Activated T-helper 17 cell treated with anti-CD3 and anti-CD28 coated beads, Interleukin-2, amount 50 U/mL, for 72 hours (primary cell): ENCODE measurements at places on chromosomes 2 and 18.

- peaks cover 44% of the 10 kb centered on the region for H3K4me1 ChIP-seq
- H3K36me3 ChIP-seq, result peaks cover 54% of the 10 kb centered on the region
- ATAC-seq, result no peak
- H3K4me3 ChIP-seq, result peak overlapping the region; percentile 90
- peak overlapping the region; percentile 96 for H3K27ac ChIP-seq
Measured at GRCh38 chr2:197307236-197307932, 3.2 kb downstream of the ANKRD44 start.

- ATAC-seq, result no peak
- H3K4me3 ChIP-seq, result no peak overlapping the region
- H3K4me1 ChIP-seq, result no peaks in the 10 kb centered on the region
Measured at GRCh38 chr2:198916548-198917080, 541.1 kb downstream of the SATB2 start.

DNA sequence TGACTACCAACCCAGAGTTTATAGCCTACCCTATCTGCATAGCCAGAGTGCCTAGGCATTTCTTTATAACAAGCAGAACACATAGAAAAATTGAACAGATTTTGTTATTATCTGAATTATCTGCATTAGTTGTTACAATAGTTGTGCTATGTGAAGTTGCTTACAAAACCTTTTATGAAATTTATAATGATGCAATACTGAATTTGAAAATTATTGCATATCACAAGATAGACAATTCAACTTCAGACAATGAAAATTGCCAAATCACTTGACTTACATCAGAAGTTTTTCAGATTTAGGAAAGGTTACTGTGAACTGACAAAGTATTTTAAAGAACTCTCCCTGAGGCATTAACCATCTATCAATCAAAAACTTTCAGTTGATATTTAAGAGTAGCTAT is 437.9 kb upstream of the PIK3C3 start:
- H3K4me1 ChIP-seq, result no peaks in the 10 kb centered on the region
- H3K27me3 ChIP-seq, result no peaks in the 10 kb centered on the region
- no peak overlapping the region for H3K4me3 ChIP-seq
- no peak overlapping the region for H3K27ac ChIP-seq
- no peaks in the 10 kb centered on the region for H3K36me3 ChIP-seq
- no peak for ATAC-seq

DNA sequence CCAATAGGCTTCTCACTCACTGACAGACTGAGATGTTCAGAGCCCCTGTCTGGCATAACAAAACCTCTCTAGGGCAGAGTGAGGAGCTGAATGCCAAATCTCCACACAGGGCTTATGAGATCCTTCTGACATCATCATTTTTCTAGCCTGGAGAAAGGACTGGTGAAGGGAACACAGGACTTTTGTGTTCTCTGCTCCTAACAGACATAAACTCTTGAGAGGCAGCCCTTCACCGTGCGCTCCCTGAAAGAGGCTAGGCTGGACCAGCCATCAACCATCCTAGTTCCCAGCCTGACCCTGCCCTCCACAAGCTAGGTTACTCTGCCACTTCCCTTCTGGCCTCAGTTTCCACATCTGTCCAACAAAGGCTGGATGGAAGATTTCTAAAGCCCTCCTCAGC is 141.9 kb downstream of the SUCLG1 start:
- H3K27ac ChIP-seq, result no peak overlapping the region
- ATAC-seq, result no peak
- H3K4me1 ChIP-seq, result no peaks in the 10 kb centered on the region
- no peak overlapping the region for H3K4me3 ChIP-seq
- H3K27me3 ChIP-seq, result peaks cover 14% of the 10 kb centered on the region
- H3K36me3 ChIP-seq, result no peaks in the 10 kb centered on the region

DNA sequence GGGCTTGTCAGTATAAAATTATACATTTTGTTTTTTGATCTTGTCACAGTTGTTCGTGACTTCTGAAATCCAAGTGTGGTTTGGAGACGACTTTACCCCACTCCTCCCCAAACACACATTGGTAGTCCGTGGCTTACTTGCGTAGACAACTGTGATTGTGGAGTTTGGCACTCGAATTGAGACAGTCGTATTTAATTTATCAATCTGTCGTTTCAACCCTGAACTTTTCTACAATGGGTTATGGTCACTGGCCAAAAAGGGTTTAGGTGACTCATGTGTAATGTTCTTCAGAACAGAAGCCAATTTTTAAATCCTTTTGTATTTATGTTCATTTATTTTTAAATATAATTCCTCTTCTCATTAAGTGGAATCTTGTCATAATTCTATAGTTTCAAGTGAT is 129.9 kb downstream of the SPTBN1 start:
- peak overlapping the region; percentile 82 for H3K4me3 ChIP-seq
- H3K4me1 ChIP-seq, result peaks cover 66% of the 10 kb centered on the region
- H3K27ac ChIP-seq, result peak overlapping the region; percentile 66
- H3K27me3 ChIP-seq, result no peaks in the 10 kb centered on the region

- no peak overlapping the region for H3K27ac ChIP-seq
- H3K4me1 ChIP-seq, result no peaks in the 10 kb centered on the region
- H3K27me3 ChIP-seq, result peaks cover 17% of the 10 kb centered on the region
- no peak overlapping the region for H3K4me3 ChIP-seq
Measured at GRCh38 chr18:24567199-24567598, 106.8 kb downstream of the HRH4 start.

DNA sequence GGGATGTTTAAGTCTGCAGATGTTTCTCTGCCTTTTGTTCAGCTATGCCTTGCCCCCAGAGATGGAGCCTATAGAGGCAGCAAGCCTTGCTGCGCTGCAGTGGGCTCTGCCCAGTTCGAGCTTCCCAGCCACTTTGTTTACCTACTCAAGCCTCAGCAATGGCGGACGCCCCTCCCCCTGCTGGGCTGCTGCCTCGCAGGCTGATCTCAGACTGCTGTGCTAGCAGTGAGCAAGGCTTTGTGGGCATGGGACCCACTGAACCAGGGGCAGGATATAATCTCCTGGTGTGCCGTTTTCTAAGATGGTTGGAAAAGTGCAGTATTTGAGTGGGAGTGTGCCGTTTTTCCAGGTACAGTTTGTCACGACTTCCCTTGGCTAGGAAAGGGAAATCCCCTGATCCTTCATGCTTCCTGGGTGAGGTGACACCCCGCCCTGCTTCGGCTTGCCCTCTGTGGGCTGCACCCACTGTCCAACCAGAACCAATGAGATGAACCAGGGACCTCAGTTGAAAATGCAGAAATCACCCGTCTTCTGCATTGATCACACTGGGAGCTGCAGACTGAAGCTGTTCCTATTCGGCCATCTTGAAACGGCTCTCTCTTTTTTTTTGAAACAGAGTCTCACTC is 27.6 kb upstream of the ADAM23 start:
- no peaks in the 10 kb centered on the region for H3K4me1 ChIP-seq
- no peak for ATAC-seq
- H3K36me3 ChIP-seq, result no peaks in the 10 kb centered on the region
- H3K4me3 ChIP-seq, result no peak overlapping the region

GRCh38 chr18:57242285-57242684 is 95.4 kb downstream of the BOD1L2 start:
- H3K4me3 ChIP-seq, result no peak overlapping the region
- no peak for ATAC-seq
- no peak overlapping the region for H3K27ac ChIP-seq
- no peaks in the 10 kb centered on the region for H3K27me3 ChIP-seq
- H3K4me1 ChIP-seq, result no peaks in the 10 kb centered on the region

GRCh38 chr2:196066291-196067087 is 2.1 kb downstream of the DNAH7 start:
- no peaks in the 10 kb centered on the region for H3K36me3 ChIP-seq
- H3K4me1 ChIP-seq, result peaks cover 4% of the 10 kb centered on the region
- H3K4me3 ChIP-seq, result peak overlapping the region; percentile 32

DNA sequence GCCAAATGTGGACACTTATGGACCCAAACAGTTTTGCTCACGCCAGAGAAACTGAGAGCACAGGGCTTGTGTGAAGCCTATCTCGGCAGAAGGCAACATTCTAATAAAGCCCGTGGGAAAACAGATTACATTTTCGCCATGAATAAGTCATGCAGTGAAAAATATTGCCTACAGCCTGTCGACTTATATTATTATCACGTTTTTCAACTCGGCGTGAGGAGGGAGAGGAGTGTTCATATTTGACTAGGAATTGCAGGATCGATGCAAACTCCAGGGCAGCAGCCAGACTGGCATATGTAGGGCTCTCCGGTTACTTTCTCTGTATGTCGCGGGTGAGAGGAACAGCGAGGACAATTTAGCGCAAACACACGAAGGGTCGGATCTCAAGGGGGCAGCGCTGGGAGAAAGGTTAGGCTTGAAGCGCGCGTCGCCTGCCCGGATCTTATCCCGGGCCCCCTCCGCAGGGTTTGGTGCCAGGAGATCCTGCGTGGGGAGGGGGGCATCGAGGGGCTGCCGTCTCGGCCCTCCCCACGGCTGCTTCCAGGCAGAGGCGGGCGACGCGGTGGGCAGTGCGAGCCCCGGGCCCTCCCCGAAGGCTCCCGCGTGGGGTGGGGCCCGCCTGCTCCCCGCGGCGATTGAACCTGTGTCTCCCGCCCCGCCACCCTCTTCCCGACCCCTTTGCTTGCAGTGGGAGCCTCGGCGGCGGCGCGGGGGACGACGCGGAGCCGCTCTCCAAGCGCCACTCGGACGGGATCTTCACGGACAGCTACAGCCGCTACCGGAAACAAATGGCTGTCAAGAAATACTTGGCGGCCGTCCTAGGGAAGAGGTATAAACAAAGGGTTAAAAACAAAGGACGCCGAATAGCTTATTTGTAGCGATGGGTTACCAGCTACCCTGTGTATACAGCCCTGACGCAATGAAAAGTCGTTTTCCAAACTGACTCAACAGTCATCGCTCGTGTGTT is 4.4 kb downstream of the ADCYAP1 start:
- peaks cover 8% of the 10 kb centered on the region for H3K36me3 ChIP-seq
- peaks cover 54% of the 10 kb centered on the region for H3K27me3 ChIP-seq
- peaks cover 5% of the 10 kb centered on the region for H3K4me1 ChIP-seq
- H3K27ac ChIP-seq, result no peak overlapping the region

GRCh38 chr18:75267643-75268363 is 57.2 kb downstream of the TSHZ1 start:
- H3K4me1 ChIP-seq, result peaks cover 11% of the 10 kb centered on the region
- ATAC-seq, result peak; percentile 60
- no peaks in the 10 kb centered on the region for H3K36me3 ChIP-seq

DNA sequence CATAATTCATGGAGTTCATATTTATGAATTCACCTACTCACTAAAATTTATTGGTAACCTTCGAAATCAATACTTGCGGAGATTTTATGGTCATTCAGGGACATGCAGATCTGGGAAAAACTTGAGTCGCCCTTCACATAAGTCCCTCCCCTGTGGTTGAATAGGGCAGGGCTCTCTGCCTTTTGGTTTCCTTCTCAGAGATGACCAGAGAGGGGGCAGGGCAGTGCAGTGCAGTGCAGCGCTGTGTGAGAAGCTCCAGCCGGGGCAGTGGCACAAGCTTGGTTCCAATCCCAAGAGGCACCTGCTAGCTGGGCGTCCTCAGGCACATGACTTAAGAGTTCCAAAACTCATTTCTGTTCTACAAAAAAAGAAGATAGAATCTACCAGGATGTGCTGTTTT is 274.4 kb upstream of the RAB6C start:
- no peaks in the 10 kb centered on the region for H3K36me3 ChIP-seq
- H3K4me1 ChIP-seq, result no peaks in the 10 kb centered on the region
- peaks cover 4% of the 10 kb centered on the region for H3K27me3 ChIP-seq
- ATAC-seq, result no peak
- H3K27ac ChIP-seq, result no peak overlapping the region

DNA sequence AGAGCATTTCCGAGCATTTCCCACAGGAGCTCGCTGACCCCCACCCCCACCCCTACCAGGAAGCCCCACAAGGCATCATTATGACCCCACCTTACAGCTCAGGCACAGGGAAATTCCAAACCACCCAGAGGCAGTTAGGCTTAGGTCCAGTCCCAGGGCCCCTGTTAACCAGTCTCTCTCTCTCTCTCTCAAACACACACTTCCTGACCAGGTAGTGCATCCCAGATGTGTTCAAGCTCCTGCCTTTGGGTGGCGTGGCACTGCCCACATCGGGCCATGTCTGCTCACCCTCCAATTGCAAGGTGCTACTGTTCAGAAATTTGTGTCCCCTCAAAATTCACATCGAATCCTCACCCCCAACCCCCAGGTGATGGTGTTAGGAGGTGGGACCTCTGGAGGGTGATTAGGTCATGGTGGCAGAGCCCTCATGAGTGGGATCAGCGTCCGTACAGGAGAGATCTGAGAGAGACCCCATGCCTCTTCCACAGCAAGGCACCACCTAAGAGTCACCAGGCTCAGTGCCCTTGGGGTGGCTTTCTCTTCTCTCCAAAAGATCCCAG is 8.8 kb downstream of the COPS9 start:
- no peak overlapping the region for H3K4me3 ChIP-seq
- ATAC-seq, result no peak
- no peaks in the 10 kb centered on the region for H3K4me1 ChIP-seq
- H3K27me3 ChIP-seq, result no peaks in the 10 kb centered on the region
- H3K27ac ChIP-seq, result no peak overlapping the region
- H3K36me3 ChIP-seq, result peaks cover 52% of the 10 kb centered on the region

GRCh38 chr2:70526126-70526525 is 27.5 kb downstream of the TGFA start:
- H3K27ac ChIP-seq, result no peak overlapping the region
- no peaks in the 10 kb centered on the region for H3K36me3 ChIP-seq
- ATAC-seq, result no peak
- no peak overlapping the region for H3K4me3 ChIP-seq

DNA sequence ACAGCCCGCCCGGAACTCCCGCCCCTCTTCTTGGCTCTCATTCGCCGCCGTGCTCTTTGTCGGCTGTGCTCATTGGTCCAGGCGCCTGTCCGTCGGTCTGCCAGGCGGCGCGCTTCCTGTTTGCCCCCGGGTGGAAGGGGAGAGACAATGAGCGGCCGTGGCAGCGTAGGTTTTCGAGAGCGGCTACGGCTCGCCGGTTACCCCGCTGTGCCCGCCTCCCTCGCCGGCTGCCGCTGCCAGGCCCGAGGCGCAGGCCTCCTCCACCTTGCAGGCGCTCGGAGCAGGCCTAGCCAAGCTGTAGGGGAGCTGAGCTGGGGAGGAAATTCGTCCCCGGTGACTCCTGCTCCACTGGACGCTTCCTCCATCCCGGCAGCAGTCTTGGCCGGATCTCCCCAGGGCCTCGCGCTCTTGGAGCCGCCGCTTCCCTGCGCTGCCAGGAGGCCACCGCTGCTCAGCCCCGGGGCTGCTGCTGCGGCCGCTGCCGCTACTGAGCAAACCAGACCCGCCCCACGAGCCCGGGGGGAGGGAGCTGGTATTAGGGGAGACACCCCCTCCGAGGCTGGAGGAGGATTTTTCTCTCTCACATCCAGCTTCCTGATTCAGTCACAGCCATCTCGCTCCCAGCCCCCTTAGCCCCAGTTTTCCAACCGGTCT is at the start of gene SP3:
SP3 (minus strand) TSS at position 2 of the 654 bp plus-strand sequence. CDS start 202 bp downstream, outside the sequence.
- H3K27me3 ChIP-seq, result no peaks in the 10 kb centered on the region
- peak; percentile 85 for ATAC-seq
- H3K27ac ChIP-seq, result peak within 1 kb of the TSS; percentile 97
- H3K4me1 ChIP-seq, result peaks cover 16% of the 10 kb centered on the region

- no peak for ATAC-seq
- peaks cover 9% of the 10 kb centered on the region for H3K4me1 ChIP-seq
- H3K36me3 ChIP-seq, result no peaks in the 10 kb centered on the region
- H3K27ac ChIP-seq, result no peak overlapping the region
- no peaks in the 10 kb centered on the region for H3K27me3 ChIP-seq
- no peak overlapping the region for H3K4me3 ChIP-seq
Measured at GRCh38 chr2:36423172-36423571, 67.6 kb downstream of the CRIM1 start.

GRCh38 chr18:50862401-50862800 is 16.5 kb upstream of the ME2 start:
- no peaks in the 10 kb centered on the region for H3K36me3 ChIP-seq
- H3K4me1 ChIP-seq, result no peaks in the 10 kb centered on the region
- no peaks in the 10 kb centered on the region for H3K27me3 ChIP-seq

- peaks cover 8% of the 10 kb centered on the region for H3K4me1 ChIP-seq
- no peak overlapping the region for H3K4me3 ChIP-seq
- no peak for ATAC-seq
- no peak overlapping the region for H3K27ac ChIP-seq
Measured at GRCh38 chr2:12675801-12676200, 40.9 kb upstream of the TRIB2 start.
